ENCODE measurements at places on chromosomes 12 and 14.

- DNase-seq: no peak
These were observed 5.2 kb downstream of the TRHDE start for GRCh38 chr12:72277415-72277814.

DNA sequence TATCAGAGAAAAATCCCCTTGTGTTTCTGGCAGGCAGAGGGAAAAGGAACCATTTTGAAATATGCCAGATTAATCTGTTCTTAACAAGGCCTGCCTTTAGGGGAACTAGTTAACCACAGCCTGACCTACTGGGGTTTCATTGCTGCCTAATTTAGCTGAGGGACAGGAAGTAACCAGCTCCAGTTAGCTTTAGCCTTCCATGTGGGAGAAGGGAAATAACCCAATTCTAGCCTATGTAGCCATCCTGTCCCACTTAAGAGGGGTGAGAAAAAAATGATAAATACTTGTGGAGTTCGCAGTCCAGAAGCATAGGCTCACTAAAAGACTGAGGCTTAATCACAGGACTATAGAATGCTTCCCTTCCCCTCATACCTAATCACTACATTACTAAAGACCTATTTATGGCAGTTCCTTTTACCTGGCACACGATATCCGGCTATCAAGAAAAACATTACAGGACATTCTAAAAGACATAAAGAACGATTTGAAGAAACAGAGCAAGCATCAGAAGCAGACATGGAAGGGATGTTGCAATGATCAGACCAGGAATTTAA, 22.8 kb downstream of the COX8C start:
- DNase-seq: no peak

DNA sequence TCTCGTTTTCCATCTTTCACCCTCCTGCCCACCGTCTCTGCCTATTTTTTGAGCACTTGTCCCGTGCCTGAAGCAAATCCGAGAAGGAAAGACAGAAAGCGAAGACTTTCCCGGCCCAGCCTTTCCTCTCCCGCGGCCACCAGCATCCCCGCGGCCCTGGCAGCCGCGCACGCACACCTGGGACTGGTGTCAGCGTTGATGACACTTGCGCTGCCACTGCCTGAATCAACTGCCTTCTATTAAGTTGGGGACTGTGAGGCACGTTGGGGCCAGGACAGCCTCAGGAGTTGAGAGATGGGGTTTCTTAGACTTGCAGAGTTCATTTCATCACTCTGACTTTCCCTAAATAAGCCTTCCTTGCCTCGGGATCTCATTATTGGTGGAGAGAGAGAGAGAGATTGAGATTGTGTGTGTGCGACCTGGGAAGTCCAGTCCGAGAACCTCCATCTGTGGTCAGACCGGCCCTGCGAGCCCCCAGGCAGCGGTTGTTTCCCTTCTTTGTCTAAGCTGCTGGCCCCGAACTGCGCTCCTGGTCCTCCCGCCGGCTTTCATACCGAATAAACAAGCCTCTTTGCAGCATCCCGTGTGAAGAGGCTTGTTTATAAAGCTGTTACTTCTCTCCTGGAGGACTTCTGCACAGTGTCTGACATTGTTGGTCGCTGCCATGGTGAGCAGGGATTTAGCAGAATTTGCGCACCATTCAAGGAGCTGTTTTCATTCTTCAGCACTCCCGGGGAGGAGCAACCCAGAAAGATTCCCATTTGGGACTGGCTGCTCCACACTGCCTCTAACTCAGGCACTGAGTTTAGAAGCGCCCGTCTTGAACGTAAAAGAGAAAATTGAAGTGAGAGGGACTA, 1.5 kb downstream of the PDZRN4 start:
- peak; percentile 30 for DNase-seq

DNA sequence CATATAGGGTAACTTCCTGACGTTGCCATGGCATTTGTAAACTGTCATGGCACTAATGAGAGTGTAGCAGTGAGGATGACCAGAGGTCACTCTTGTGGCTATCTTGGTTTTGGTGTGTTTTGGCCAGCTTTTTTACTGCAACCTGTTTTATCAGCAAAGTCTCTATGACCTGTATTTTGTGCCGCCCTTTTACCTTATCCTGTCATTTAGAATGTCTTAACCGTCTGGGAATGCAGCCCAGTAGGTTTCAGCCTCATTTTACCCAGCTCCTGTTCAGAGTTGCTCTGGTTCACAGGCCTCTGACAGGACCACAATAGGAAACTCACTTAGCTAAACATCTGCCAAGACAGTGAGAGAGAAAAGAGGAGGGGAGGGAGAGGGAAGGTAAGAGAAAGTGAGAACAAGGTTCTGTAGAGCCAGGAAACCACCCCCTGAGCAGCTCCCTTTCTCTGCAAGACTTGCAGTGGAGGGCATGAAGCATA, 64.8 kb upstream of the PLEKHG3 start:
- no peak for DNase-seq

DNA sequence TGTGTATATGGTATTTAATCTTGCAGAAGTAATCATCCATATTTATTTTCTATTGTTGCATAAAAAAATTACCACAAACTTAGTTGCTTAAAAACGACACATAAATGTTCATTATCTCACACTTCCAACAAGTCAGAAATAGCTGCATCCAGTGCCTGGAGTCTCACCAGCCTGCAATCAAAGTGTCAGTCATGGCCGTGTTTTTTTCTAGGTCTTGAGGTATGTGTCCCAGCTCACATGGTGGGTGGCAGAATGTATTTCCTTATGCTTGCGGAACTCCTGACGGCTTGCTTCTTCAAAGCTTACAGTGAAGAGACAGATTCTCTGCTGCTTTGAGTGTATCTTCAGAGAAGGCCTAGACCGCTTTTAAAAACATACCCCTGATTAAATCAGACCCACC, 670.2 kb upstream of the LMO3 start:
- no peak for DNase-seq

GRCh38 chr12:57430112-57430930, 522 bp downstream of the R3HDM2 start:
- DNase-seq: no peak

- no peak for DNase-seq
These were observed 25.0 kb downstream of the GALNT8 start for GRCh38 chr12:4745249-4745648.

DNA sequence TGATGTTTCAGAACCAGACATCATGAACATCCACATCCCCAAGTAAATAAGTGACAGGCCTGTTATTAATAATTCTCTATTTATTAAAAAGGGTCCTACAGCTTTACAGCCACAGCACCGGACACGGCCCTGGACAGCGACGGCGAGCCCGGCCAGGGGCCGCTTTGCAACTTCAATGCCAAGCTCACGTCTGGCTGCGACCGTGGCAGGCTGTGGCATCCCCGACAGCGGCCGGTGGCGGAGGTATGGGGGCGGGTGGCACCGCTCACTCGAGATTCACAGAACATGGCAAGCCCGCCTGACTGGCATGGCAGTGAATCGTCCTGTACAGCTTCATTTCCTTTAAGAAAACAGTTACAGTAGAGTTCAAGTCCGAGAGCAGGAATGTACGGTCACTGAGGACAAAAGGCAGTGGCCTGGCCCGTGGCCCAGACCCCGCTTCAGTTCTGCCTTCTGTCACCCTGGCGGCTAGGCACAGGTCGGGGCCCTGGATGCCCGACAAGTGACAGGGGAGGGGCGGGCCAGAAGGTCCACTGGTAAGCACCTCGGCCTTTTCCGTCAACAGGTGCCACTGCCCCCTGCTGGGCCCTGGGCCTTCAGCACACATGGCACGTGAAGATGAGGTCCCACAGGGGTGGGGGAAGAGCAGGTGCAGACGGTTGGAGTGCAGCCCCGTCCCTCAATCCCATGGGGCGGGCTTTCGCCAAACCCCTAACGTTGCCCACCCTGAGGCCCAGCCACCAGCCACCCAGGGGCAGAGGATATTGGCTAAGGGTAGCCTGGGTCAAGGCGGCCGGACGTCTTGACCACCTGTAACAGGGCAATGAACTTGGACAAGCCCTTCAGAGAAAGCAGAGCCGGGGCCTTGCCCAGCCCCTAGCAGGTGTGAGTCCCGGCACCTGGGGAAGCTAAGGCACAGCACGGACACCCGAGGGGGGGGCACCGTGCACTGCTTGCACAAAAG, 30.3 kb downstream of the HIP1R start:
- DNase-seq: peak; percentile 22

DNA sequence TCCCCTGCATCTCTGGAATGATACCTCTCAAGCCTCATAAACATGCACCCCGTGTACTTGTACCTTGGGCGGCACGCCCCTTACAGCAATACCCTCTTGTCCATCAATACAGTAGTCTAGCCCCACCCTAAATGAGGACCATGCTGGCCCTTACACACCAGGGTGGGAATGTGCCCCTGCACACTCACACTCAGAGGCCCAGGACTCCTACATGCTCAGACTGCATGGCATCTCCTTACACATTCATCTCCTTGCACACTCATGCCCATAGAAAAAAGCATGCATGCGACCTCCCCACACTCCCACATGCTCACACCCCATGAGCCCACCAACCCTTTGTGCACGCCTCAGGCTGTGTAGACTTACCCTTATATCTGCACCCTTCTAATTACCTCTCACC, 22.0 kb downstream of the ITGA7 start:
- DNase-seq: no peak

DNA sequence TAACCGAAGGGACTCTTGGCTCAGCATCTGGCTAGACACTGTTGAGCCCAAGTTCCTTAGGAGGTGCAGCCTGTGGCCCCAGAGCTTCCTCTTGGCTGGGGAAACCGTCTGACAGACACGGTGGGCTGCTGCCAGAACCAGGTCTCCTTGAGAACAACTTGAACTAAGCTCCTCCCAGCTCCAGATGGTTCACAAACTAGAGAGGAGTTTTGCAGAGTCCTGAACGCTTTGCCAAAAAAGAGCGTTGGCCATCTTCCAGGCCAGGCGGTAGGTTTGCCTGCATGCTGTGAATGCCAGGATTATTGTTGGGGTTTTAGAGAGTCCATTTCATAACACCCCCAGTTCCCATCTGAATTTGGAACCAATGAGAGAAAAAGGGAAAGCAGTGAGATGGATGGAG, 399.8 kb downstream of the RGS6 start:
- no peak for DNase-seq

GRCh38 chr12:50102131-50102531, 1.7 kb upstream of the GPD1 start:
- DNase-seq: no peak

GRCh38 chr14:53411125-53411524, 258.0 kb upstream of the DDHD1 start:
- DNase-seq: no peak

DNA sequence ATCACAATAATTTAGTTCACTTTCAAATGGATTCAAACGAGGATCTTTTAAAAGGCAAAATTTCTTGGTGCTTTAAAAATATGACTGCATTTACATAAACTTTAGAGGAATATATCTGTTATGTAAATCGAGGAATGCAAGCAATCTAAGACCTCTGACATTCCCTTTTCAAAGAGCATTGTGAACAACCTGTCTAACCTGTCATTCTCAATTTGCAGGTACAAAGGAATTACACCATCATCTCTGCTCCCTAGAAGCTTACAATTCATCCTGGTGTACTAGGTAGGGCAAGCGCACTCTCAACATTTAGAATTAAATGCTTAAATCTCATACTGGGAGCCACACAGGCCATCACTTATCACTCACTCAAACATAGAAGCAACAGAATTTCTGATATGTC, 35.6 kb downstream of the BMP4 start:
- no peak for DNase-seq

GRCh38 chr12:79115743-79116142, 251.2 kb downstream of the SYT1 start:
- no peak for DNase-seq

DNA sequence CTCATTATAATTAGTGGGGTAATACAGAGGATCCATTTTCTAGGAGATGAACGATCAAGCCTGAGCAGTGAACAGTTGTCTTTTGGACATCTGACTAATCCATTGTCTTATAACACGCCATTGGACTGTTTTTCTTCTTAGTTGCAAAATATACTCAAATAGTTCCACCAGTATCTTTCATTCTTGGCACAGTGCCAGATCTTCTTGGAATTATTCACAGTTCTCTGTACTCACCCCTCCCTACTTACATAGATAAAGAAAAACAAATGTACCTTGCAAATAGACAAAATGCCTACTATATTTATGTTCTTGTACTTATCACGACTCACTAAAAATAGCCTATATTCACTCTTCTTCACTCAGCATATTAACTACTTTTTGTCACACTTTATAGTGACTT, 3.8 kb downstream of the CBLN3 start:
- peak; percentile 39 for DNase-seq

DNA sequence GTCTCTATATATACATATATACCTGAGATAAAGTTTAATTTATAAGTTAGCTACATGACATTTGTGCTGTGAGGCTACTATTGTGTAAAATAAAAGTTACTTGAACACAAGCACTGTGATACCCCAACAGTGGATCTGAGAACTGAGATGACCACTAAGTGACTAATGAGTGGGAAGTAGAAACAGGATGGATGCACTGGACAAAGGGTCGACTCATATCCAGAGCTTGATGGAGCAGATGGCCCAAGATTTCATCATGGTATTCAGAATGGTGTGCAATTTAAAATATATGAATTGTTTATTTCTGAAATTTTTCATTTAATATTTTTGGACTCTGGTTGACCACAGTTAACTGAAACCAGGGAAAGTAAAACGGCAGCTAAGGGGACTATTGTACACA, 908.6 kb upstream of the MDGA2 start:
- no peak for DNase-seq

DNA sequence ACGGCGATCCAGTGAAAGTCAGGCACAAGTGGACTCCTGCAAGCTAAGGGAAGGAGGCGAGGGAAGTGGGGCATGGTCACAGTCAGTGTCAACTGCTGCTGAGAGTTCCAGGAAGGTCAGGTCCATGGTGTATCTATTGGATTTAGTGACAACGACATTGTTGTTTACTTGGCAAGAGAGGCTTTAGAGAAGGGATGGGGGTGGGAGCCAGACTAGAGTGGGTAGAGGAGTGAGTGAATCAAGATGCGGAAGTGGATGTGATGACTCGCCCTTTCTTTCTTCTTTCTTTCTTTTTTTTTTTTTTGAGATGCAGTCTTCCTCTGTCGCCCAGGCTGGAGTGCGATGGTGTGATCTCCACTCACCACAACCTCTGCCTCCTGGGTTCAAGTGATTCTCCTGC, 12.5 kb downstream of the P2RX7 start:
- DNase-seq: no peak
